ENCODE measurements at places on chromosomes 3 and 15.

- no peak for DNase-seq
Observed at GRCh38 chr3:10666621-10667020, 149.4 kb upstream of the SLC6A11 start.

- no peak for DNase-seq
Observed at GRCh38 chr15:73344056-73344455, 24.7 kb downstream of the HCN4 start.

DNA sequence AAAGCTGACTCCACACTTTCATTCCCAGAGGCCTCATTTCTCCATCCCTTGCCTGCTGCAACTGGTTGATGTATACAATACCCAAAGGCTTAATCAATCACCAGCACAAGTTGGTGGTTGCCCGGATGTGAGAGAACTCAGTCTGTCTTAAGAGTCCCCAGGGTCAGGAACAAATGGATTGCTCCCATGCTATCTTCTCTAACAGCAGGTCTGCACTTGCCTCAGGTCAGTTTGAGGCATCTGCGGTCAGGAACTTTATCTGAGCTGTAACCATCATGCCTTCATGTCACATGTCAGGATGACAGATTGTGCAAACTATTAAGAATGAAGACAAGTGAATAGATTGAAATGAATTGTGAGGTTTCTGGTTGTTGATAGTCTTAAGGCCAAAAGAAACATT lies 56.1 kb downstream of the BFSP2 start:
- DNase-seq, result no peak

- no peak for DNase-seq
Observed at GRCh38 chr3:195032106-195032759, 238.7 kb downstream of the XXYLT1 start.

- no peak for DNase-seq
Observed at GRCh38 chr3:147351301-147351700, 55.0 kb downstream of the ZIC4 start.

GRCh38 chr3:59212128-59212779 lies 162.4 kb upstream of the CFAP20DC start:
- DNase-seq, result no peak

- DNase-seq, result no peak
Observed at GRCh38 chr3:46660543-46661523, 32.6 kb downstream of the ALS2CL start.
